ENCODE measurements at places on chromosomes 6 and 20.
A peak's percentile ranks its signal among the peaks of the same experiment; 100 is the strongest.

GRCh38 chr6:108904741-108905140 is 56.5 kb downstream of the ARMC2 start:
- peak; percentile 18 for DNase-seq

DNA sequence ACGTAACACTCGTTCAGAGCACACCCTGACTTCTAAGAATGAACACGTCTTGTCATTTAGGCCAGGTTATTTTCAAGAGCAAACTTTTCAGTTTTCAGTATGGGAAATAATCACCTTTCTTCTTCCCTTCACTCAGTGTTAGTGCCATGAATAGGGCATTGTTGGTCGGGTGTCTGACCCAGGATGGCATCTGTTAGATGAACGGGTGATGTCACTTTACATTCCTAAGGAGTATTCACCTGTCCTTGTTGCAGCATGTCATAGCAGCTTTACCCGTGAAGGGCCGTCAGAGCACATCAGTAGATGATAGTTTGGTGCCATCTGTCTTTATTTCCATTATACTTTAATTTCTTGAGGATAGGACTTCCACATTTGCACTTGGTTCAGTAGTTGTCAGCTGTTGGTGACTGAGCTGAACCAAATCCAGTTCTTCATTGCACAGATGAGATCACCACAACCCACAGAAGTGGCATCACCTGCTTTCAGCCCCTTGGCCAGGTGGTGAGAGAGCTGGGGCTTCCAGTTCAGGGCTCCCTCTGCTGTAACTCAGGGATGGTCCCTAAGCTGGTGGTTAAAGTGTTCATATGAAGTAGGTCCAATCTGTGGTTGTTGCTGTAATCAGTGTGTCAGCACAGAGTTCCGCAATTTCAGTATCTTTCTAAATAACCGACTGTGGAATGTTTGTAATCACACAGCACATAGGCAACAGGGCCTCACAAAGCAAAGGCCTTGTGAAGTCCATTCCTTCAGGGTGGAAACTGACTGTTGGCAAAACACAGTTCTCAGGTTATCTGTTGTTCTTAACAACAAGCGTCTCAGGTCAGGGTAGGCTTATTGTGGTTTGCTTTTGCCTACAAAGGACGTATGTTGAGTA is 68.2 kb downstream of the FAM120B start:
- no peak for DNase-seq

- no peak for DNase-seq
These were observed 109.5 kb downstream of the CLVS2 start for GRCh38 chr6:123105561-123105960.

- DNase-seq: no peak
These were observed 439.0 kb upstream of the JAG1 start for GRCh38 chr20:11112832-11113231.

DNA sequence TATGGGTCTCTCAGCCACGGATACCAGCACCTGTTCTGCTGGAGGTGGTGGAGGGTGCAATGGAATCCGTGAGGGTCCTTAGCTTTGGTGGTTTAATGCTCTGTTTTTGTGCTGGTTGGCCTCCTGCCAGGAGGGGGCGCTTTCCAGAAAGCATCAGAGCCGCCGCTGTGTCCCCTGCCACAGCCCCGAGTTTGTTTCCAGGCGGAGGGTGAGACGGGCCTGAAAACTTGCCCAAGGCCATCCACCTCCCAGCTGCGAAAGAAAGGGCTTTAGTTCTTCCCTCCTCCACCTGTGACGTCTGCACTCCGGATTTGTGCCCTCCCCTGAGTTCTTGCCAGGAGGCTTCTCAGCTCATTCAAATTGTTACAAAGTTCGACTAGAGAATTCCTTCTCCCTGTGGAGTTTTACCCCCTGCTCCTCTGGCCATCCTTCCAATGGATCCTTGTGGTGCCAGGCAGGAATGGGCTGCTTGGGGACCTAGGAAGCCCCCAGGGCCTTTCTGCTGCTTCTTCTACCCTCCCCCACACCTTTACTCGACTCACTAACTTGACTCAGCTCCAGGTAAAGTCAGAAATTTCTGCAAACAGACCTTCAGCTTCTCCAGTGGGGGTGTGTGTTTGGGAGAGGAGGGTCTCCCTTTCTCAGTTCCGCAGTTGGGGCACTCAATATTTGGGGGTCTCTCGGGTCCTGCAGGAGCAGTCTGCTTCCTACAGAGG is 873.7 kb downstream of the KIF16B start:
- no peak for DNase-seq

DNA sequence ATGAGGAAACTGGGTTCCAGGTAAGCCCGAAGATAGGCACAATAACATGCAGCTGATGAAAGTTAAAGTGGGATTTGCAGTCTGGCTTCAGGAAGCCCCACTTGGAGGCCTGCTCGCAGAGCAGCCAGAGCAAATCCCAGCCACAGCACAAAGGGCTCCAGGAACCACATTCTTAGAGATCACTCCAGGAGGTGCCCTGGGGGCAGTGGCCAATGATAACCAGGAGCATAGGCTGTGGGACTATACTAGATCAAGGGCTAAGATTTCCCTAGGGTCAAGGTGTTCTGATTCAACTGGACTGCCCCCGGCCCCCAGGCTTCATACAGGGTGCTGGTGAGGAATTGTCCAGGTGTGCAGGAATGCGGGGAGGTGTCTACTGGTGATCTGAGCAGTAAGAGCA is 133.9 kb upstream of the PTPRT start:
- no peak for DNase-seq

- DNase-seq: no peak
These were observed 9.6 kb upstream of the BEND3 start for GRCh38 chr6:107124934-107125348.

GRCh38 chr6:44415873-44416502 is 28.5 kb downstream of the CDC5L start:
- no peak for DNase-seq

GRCh38 chr6:132479131-132479530 is 33.8 kb downstream of the STX7 start:
- DNase-seq: no peak

GRCh38 chr6:15926256-15926655 is 202.6 kb upstream of the MYLIP start:
- no peak for DNase-seq

- no peak for DNase-seq
These were observed 544 bp upstream of the STK38 start for GRCh38 chr6:36547646-36548400.

- DNase-seq: no peak
These were observed 117.5 kb downstream of the SAMD5 start for GRCh38 chr6:147625946-147626345.

DNA sequence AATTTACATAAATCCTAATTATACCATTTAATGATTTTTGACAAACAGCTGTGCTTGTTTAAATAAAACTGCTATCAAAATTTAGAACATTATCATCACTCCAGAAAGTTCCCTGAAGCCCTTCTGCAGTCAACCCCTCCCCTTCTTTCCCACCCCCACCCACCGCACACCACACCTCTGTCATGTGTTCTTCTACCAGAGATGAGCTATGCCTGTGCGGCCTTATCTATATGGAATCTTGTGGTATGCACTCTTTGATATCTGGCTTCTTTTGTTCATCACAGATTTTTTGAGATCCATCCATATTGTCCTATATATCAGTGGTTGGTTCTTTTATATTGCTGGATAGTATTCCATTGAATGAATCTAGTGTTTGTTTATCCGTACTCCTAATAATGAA is 7.2 kb downstream of the MYLIP start:
- no peak for DNase-seq

DNA sequence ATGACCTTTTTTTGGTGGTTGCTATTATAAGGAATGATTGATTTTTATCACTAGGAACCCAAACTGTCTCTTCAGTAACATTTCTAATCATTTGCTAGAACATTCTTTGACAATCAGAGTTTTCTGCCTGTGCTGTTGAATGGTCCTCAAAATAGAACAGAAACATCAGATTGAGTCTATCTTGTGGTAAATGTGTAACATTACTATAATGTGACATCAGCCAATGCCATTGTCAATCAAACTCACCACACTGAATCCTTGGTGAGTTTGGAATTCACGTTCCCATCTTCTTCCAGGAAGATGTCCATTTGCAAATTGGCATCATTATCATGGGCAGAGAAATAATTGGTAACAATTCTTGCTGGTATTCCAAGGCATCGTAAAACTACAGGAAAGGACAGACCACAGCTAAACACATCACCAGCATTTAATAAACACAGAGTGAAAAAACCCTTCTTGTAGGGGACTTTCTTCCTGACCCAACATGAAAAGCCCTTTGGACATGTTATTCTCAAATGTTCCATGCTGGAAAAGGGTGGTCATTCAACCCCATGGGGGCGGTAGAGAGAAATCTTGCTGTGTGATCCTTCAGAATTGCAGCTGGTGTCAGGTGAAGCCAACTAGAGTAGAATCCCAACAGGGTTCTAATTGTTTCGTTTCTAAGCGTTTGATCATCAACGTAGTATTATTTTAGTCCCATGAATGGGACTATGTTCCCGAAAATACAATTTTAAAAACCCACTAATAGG is 98.5 kb downstream of the F13A1 start:
- DNase-seq: peak; percentile 3

GRCh38 chr6:143127941-143128680 is 67.4 kb downstream of the AIG1 start:
- DNase-seq: no peak

- DNase-seq: no peak
These were observed 618.9 kb upstream of the GJE1 start for GRCh38 chr6:141513830-141514229.

DNA sequence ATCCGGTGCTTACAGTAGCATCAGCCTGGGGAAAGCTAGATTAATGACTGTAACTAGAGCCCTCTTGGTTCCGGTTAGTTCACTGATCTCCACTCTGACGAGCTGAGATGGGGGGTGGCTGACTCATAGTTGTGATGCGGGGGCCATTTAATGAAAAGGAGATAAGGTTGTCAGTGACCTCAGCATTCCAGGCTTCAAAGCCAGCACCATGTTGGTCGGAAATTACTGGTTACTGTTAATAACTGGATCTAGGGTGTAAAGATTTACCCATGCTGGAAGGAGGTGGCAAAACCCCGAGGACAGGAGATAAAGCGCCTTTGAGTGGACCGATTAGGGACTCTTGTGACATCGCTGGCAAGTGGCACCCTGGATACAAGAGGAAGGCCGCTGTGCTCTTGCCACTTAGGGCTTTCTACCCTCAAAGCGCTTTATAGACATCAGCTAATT is 21.1 kb downstream of the FOXC1 start:
- DNase-seq: no peak

- no peak for DNase-seq
These were observed 39.7 kb downstream of the TGM2 start for GRCh38 chr20:38125157-38126056.

DNA sequence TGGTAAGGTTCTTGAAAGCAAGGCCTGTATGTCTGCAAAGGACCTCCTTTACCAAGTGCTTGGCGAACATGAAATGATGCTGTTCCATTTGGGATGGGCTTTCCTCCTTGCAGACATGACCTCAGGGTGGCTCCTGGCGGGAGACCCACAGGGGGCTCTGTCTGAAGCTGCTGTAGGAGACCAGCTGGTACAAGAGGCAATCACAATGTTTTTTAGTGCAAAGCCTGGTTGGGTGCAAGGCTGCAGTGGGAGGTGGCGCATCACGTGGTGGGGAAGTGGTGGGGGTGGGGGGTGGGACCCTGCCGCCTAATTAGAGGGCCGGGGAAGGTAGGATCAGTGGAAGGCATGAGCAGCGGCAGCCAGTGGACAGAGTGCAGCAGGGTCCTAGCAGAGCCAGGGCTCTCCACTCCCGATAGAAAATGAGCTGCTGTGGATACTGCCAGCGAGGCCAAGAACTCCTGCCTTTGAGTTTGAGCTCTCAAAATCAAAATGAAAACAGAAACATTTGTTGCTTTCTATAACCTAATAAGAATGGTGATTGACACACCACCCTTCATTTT is 9.1 kb upstream of the ARMC2 start:
- no peak for DNase-seq

DNA sequence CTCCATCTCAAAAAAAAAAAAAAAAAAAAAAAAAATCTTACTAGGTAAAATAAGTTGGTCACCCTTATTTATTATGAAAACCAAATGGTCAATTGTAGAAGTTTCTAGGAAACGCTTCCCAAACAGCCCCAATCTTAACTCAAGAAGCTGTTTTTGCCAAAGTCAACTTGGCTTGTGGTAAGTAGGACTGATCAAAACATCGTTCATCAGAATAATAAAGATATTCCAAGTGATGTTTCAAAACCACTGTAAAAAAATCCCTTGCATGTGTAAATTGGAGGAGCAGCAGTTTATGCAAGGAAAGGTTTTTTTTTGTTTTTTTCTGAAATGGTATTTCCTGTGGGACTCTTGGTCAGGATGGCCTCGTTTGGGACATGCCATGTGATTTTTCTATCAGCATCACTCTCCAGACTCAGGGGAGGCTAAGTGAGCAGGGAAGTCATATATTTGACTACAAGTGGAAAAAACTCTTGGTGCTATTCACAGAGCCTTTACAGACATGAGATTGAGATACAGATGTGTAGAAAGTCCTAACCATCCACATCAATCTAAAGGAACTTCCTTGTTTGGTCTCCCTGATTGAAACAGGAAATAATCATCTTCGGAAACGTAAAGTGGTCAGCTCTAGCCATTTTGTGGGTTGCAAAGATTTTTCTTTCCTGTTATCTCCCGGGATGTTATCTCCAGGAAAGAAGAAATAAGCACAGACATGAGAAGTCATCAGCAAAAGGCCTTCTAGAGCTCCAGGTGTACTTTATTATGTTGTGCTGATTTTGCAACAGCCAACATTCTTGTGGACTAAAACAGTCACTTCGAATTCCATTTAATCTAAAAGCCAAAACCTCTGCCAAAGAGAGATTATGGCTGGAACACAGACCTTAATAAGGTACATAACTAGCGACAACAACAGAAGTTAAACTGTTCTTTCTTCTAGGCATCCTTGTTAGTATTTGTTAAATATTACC is 177.8 kb downstream of the EDN1 start:
- DNase-seq: no peak

- no peak for DNase-seq
These were observed 6.2 kb downstream of the BEND6 start for GRCh38 chr6:56961151-56961550.

DNA sequence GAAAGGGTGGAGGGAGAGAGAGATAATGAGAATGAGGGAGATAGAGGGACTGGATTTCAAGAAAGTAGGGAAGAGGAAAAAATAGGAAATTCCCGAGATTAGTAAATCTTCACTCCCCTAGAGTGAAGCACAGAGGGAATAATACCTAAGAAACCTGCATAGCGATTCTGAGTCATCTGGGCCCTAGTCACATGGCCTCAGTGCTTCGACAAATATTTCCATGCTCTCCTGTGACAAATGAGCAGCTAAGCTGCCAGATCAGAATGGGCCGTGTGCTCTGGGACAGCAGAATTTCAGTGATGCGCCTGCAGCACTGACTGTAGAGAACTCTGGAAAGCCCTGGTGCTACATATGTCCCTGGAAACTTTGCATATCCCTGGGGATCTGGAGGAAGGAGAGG is 48.6 kb upstream of the GRIK2 start:
- DNase-seq: no peak
